ENCODE measurements at places on chromosomes 5 and 9. TPM values are rescaled to one million over a fixed set of nuclear protein-coding genes. Genes with fewer than 3 reads are reported as not detected.
A peak's percentile ranks its signal among the peaks of the same experiment; 100 is the strongest.

Gene C6
- total RNA-seq: 6.3 TPM

Gene FOXD4L6
- total RNA-seq: not detected

Gene DRD1
- not detected for total RNA-seq

Gene KIF4B
- not detected for total RNA-seq

Gene ZNF366
- 3.1 TPM for total RNA-seq

- H3K4me1 ChIP-seq: no peaks in the 10 kb centered on the region
- H3K27ac ChIP-seq: no peak overlapping the region
- H3K27me3 ChIP-seq: no peaks in the 10 kb centered on the region
- H3K4me3 ChIP-seq: no peak overlapping the region
- DNase-seq: peak; percentile 55
Measured at GRCh38 chr5:74212336-74212735, 428.2 kb downstream of the ENC1 start.

GRCh38 chr9:131481441-131482342 lies 21.0 kb upstream of the POMT1 start:
- no peak for DNase-seq
- H3K36me3 ChIP-seq: peaks cover 97% of the 10 kb centered on the region
- no peak overlapping the region for H3K4me3 ChIP-seq

- peak overlapping the region; percentile 98 for H3K4me3 ChIP-seq
- H3K27me3 ChIP-seq: no peaks in the 10 kb centered on the region
- DNase-seq: no peak
- peaks cover 4% of the 10 kb centered on the region for H3K36me3 ChIP-seq
- H3K27ac ChIP-seq: peak overlapping the region; percentile 97
Measured at GRCh38 chr5:180495292-180495691, 1.1 kb downstream of the CNOT6 start.

GRCh38 chr9:134827993-134828392 lies 52.6 kb upstream of the FCN2 start:
- H3K27me3 ChIP-seq: no peaks in the 10 kb centered on the region
- no peaks in the 10 kb centered on the region for H3K4me1 ChIP-seq
- H3K36me3 ChIP-seq: peaks cover 11% of the 10 kb centered on the region
- no peak for DNase-seq
- no peak overlapping the region for H3K4me3 ChIP-seq

DNA sequence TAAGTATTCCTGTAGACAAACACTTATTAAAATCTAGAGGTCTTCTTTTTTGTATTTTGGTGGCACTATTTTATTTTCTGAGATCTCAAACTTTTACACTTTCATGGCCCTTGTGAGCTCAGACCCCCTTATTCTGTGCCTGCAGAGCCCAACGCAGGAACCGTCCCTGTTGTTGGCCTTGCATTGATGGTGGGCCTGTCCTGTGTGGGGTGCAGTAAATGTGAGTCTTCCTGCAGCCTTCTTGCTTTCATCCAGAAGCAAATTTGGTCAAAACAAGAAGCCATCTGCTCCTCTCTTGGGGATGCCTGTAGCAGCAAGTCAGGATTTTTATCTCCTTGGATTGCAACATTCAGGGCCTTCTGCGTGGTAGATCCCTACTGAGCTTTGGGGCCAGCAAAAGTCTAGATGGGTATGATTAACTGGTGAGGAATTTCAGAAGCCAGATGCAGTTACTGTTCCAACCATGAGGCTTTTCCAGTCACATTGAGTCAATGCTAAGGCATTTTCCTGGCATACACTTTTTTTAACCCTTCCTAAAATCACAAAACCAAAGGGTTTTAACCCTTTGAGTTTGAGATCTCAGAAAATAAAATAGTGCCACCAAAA lies 31.7 kb downstream of the BASP1 start:
- H3K27ac ChIP-seq: no peak overlapping the region
- H3K4me3 ChIP-seq: no peak overlapping the region
- no peak for DNase-seq

DNA sequence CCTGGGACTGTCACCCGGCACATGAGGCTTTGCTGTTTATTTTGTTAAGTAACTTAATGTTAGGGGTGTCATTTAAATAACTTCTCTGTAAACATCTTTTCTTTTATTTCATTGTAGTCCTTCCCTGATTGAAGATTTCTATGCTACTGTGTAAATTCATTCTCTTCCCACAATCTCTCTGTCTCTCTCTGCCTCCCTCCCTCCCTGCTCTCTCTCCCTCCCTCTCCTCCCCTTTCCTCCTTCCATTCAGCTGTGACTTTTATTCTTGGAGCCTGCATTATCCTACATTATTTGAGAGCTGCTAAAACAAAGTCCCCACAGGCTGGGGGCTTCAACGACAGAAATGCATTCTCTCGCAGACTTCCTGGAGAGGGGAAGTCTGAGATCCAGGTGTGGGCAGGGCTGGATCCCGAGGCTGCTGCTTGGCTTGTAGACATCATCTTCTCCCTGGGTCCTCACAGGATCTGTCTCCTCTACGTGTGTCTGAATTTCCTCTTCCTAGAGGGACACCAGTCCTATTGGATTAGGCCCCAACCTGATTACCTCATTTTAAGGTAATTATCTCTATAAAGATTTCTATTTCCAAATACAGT lies 18.4 kb downstream of the UBE2QL1 start:
- no peak overlapping the region for H3K4me3 ChIP-seq
- no peaks in the 10 kb centered on the region for H3K4me1 ChIP-seq
- H3K27ac ChIP-seq: no peak overlapping the region

DNA sequence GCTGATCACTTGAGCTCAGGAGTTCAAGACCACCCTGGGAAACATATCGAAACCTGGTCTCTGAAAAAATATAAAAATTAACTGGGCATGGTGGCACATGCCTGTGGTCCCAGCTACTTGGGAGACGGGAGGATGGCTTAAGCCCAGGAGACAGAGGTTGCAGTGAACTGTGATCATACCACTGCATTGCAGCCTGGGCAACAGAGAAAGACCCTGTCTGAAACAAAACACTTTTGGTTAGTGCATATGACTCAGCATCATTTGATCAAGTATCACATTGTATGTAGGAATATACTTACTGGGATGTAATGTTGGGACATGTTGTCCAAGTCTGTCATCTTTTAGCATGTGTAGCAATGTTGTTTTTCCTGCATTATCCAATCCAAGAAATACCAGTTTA lies 12.0 kb downstream of the SAR1B start:
- no peaks in the 10 kb centered on the region for H3K4me1 ChIP-seq
- DNase-seq: no peak
- no peak overlapping the region for H3K4me3 ChIP-seq
- peaks cover 30% of the 10 kb centered on the region for H3K36me3 ChIP-seq
- H3K27me3 ChIP-seq: no peaks in the 10 kb centered on the region
- no peak overlapping the region for H3K27ac ChIP-seq

- H3K36me3 ChIP-seq: peaks cover 6% of the 10 kb centered on the region
- H3K27me3 ChIP-seq: no peaks in the 10 kb centered on the region
- no peak overlapping the region for H3K4me3 ChIP-seq
- H3K27ac ChIP-seq: no peak overlapping the region
Measured at GRCh38 chr9:112120439-112120925, 54.6 kb downstream of the SUSD1 start.

DNA sequence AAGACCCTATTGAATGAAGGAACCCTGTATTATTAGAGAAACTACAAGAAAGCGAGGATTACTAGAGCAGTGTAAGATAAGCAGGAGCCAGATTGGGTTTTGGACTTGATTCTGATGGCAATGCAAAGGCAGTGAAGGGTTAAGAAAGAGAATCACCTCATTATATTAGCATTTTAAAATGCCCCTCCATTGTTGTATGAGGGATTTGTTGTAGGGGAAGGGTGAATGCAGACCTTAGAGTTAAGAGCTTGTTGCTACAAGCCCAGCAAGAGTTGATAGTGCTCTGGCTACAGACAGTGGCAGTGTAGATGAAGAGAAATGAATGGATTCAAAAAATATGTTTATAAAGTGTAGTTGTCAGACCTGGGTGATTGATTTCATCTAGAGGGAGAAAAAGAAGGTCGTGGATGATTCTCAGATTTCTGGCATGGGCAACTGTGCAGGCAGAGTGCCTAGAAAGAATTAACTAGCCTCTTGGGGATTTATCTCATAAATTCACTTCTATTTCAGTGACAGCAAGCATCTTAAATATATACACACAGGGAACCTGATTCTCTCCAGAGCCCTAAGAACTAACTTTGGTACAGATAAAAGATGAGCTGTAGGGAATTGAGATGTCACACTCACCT lies 344.8 kb downstream of the ARRDC3 start:
- DNase-seq: no peak
- H3K4me3 ChIP-seq: no peak overlapping the region
- no peaks in the 10 kb centered on the region for H3K27me3 ChIP-seq
- no peak overlapping the region for H3K27ac ChIP-seq
- no peaks in the 10 kb centered on the region for H3K36me3 ChIP-seq

DNA sequence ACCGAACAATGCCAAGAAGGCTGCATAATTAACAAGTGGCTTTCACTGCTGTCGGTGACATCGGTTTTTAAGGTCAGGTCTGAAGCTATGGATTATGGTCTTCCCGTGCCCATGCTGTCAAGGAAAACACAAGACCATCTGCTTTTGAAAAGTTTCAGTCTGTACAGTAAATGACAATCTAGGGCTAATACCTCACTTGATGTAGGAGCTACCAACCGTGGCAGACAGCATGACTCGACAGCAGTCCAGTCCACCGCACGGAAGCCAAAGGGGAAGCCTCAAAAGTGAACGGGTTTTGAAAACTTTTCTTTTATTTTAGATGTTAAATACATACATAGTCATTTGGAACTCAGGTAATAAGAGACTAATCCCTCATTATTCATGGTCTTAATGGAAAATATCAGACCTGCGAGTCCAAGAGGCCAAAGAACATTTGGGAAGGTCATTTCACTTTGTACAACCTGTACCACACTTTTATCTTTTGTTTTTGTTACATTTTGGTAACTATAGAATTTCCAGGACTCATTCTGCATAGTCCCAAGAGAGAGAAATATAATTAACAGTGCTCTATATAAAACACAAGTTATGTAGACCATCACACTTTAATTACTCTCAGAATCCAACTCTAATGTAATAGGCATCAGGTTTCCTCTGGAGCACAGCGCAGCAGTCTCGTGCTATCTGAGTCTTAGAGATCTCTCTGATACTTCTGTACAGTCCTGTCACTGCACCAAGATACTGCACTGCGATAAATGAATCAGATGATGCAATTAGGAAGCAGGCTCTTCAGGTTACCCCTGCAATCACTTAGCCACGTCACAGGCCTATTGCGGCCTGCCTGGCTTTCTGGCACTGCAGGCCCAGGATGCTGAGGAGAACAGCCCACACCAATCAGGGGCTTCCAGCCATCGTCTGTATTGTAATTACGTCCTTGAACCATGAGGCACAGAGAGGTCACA lies 184.9 kb downstream of the FANCC start:
- DNase-seq: no peak
- no peaks in the 10 kb centered on the region for H3K4me1 ChIP-seq
- H3K27ac ChIP-seq: no peak overlapping the region
- H3K4me3 ChIP-seq: no peak overlapping the region
- no peaks in the 10 kb centered on the region for H3K36me3 ChIP-seq
- H3K27me3 ChIP-seq: no peaks in the 10 kb centered on the region

GRCh38 chr5:117072439-117072838 lies 497.8 kb upstream of the SEMA6A start:
- DNase-seq: no peak
- no peak overlapping the region for H3K27ac ChIP-seq
- H3K36me3 ChIP-seq: no peaks in the 10 kb centered on the region
- H3K4me1 ChIP-seq: no peaks in the 10 kb centered on the region
- no peak overlapping the region for H3K4me3 ChIP-seq

- no peak overlapping the region for H3K27ac ChIP-seq
- no peak for DNase-seq
- no peaks in the 10 kb centered on the region for H3K36me3 ChIP-seq
- H3K4me3 ChIP-seq: no peak overlapping the region
- no peaks in the 10 kb centered on the region for H3K4me1 ChIP-seq
Measured at GRCh38 chr9:36713515-36714490, 141.1 kb downstream of the MELK start.

DNA sequence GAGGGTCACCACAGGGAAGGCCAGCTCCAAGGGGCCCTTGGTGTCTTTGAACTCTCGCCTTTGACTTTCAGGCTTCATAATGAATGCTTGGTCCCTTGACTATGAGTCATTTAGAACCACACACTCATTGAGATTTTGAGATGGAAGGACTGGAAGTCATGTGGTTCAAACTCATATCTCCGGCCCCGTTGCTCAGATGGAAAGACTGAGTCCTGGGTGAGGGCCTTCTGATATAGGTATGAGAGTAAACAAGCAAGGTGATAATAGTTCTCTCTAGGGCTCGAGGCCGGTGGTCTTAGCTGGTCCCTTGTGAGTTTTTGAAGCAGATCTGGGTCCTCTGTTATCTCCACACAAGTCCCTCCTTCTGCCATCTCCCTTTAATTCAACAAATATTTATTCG lies 210.6 kb downstream of the PAX5 start:
- no peak overlapping the region for H3K4me3 ChIP-seq
- peaks cover 8% of the 10 kb centered on the region for H3K4me1 ChIP-seq
- no peaks in the 10 kb centered on the region for H3K27me3 ChIP-seq
- H3K36me3 ChIP-seq: no peaks in the 10 kb centered on the region

- H3K4me3 ChIP-seq: peak overlapping the region; percentile 55
- DNase-seq: no peak
- H3K36me3 ChIP-seq: no peaks in the 10 kb centered on the region
- no peaks in the 10 kb centered on the region for H3K27me3 ChIP-seq
Measured at GRCh38 chr9:129336130-129336528, 158.1 kb upstream of the IER5L start.

Measured in esophagus muscularis mucosa (tissue), 4 donors.